Activated CD8-positive, alpha-beta T cell treated with anti-CD3 and anti-CD28 coated beads, Interleukin-2, amount 10 ng/mL, durations not matched to agents 7 days and 5 days (primary cell): ENCODE measurements at places on chromosomes 11 and 22.

DNA sequence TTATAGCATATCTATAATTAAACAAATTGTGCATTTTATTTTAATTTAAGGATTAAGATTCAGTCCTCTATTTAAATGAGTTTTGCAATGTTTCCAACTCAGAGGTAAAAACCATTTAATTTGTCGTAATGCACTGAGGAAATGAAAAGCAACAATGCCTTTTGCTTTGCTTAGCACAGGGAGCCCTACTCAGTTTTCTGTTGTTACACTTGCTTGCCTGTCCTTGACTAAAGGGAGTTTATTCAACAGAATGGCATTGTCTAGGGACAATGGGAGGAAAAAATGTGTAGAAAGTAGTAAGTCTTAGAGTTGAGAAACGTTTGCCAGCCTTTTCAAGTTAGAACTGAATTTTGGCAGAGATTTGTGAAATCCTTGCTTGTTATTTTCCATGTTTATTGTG is 734.2 kb upstream of the ANO3 start:
- DNase-seq, result no peak

GRCh38 chr22:42984814-42985530 is 30.0 kb downstream of the PACSIN2 start:
- no peak for DNase-seq

DNA sequence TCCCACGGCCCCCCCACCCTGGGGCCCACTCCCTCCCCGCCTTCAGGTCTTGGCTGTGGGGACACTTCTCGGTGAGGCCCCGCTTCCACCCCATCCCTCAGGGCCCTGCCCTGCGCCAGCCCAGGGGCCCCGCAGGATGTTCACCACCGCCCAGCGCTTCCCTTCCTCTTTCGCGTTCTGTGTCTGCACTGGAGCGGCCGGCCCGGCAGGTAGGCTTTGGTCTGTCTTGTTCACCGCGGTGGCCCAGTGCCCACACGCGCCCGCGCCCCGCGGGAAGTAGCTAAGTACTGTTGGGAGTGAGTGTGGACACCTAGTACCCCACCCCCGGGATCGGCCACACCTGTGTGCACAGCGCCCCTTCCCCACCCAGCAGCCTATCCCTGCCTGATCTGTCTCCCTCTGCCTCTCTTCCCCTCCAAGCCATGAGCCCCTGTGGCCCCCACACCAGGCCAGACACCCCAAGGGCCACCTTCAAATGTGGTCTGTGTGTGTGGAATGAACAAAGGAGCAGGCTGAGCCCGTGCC is 85.4 kb downstream of the WNT7B start:
- no peak for DNase-seq

DNA sequence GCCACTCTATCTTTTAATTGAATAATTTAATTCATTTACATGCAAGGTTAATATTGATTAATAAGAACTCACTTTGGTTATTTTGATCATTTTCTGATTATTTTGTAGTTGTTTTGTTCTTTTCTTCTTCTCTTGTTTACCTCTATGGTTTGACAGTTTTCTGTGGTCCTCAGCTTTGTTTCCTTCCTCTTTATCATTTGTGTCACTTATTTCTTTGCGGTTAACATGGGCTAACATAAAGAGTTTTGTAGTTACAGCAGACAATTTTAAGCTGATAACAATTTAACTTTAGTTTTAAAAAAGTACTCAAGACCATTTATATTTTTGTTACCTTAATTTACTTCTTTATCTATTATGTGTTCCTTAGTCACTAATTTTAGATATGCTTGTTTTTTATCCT is 1032.8 kb upstream of the RAG2 start:
- DNase-seq, result no peak

DNA sequence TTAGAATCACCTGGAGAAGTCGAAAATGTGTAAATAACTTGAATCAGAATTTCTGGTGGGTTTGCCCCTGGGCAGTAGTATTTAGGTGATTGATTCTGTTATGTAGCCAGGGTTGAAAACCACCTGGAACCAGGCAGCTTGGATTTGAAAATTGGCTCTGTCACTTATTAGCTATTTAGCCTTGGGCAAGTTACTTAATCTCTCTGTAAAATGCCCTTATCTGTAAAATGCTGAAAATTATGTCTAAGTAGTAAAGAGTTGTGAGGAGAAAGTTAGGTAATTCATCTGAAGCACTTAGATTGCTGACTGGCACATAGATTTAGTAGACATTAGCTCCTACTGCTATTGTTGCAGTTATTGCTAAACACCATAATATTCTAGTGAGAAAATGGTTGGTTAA is 49.3 kb downstream of the PPME1 start:
- no peak for DNase-seq
